ENCODE measurements at places on chromosomes 6 and 20. TPM values are rescaled to one million over a fixed set of nuclear protein-coding genes. Genes with fewer than 3 reads are reported as not detected.

DNA sequence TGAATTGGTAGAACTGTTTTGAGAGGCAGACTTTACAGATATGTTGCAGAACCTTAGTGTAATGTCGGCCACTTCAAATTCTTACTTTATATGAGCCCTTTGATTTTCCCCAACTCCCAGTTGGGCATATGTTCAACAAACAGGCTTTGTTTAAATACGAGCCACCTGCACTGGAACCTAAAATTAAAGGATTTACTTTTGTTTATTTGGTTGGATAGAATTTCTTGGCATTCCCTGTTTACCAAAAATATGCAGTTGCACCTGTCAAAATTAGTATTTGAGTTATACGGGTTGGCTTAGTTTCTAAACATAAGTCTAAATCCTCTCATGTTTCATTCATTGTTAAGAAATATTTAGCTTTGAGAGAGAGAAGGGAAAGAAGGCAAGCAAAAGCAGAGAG is 2.4 kb upstream of the GLYATL3 start:
- DNase-seq = no peak

DNA sequence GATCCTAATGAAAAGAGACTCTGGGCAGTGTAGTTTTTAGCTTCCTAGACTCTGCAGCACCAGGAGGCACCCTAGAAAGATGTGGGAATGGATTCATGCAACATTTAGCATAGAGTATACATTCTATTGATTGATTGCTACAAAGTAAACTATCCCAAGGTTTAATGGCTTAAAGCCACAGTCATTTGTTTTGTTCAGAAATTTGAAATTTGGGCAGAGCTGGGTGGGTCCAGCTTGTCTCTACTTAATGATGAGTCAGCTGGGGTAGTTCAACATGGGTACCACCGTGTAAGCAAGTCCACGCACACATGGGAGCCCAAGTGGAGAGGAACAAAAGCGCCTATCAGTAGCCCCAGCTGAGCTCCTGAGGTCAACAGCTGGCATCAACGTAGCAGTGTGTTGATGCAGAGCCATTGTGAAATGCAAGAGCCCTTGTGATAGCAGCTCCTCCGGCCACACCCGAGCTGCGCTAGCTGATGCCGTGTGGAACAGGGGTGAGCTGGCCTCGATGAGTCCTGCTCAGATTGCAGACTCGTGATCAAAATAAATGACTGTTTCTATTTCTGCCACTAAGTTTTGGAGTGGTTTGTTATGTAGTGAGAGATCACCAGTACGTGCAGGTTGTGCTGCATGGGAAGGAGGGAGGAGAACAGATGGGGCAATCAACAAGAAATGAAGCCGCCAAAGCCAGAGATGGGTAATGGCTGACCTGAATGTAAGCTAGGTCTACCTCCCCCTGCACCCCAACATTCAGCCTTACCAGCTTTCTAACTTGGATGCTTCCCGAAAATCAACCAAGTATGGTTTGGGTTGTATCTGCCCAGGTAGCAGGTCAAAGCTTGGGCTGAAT is 45.7 kb upstream of the TRAF3IP2 start:
- DNase-seq = no peak

- no peak for DNase-seq
These were observed 28.4 kb downstream of the DCDC2 start for GRCh38 chr6:24329451-24329850.

- DNase-seq = peak; percentile 3
These were observed 458.3 kb upstream of the MAP3K7 start for GRCh38 chr6:91045161-91045560.

Gene SMIM8
- 4.3 TPM for total RNA-seq

Gene RAD21L1
- not detected for total RNA-seq

Gene SYTL3
- total RNA-seq = 0.70 TPM

Data from dermis blood vessel endothelial cell (primary cell).